ENCODE measurements at places on chromosomes 4 and X.

GRCh38 chr4:184911310-184911709, 85.5 kb upstream of the ACSL1 start:
- no peak for DNase-seq

GRCh38 chrX:19954335-19955096, 36.3 kb downstream of the BCLAF3 start:
- DNase-seq = no peak

- DNase-seq = no peak
Observed at GRCh38 chr4:93981594-93981993, 153.0 kb downstream of the ATOH1 start.

- no peak for DNase-seq
Observed at GRCh38 chrX:2320580-2321327, 180.0 kb downstream of the DHRSX start.

- no peak for DNase-seq
Observed at GRCh38 chrX:119518371-119518770, 46.8 kb downstream of the STEEP1 start.

GRCh38 chrX:118802857-118803256, 20.8 kb upstream of the ZCCHC12 start:
- DNase-seq = no peak

GRCh38 chrX:81957318-81957717, 755.4 kb downstream of the SH3BGRL start:
- DNase-seq = no peak

- DNase-seq = no peak
Observed at GRCh38 chrX:140087875-140088274, 122.6 kb upstream of the CXorf66 start.

GRCh38 chr4:54384563-54384962, 155.5 kb downstream of the PDGFRA start:
- DNase-seq = no peak

DNA sequence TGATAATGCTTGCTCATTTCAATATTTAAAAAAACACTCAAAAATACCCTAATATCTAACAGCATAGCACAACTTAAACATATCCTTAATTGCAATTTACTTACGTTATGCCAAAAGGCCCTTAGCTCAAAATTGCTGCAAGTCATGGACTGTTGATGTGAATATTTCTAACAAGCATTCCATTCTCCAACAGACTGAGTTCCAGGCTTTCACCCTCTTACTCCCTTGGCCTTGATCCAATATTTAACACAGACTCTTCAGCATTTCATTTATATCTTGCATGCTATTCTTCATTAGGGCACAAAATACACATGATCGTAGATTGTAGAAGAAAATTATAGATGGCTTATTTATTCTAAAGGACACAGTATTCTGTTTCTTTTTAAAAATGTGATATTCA, 96.5 kb downstream of the RNF150 start:
- DNase-seq = no peak

DNA sequence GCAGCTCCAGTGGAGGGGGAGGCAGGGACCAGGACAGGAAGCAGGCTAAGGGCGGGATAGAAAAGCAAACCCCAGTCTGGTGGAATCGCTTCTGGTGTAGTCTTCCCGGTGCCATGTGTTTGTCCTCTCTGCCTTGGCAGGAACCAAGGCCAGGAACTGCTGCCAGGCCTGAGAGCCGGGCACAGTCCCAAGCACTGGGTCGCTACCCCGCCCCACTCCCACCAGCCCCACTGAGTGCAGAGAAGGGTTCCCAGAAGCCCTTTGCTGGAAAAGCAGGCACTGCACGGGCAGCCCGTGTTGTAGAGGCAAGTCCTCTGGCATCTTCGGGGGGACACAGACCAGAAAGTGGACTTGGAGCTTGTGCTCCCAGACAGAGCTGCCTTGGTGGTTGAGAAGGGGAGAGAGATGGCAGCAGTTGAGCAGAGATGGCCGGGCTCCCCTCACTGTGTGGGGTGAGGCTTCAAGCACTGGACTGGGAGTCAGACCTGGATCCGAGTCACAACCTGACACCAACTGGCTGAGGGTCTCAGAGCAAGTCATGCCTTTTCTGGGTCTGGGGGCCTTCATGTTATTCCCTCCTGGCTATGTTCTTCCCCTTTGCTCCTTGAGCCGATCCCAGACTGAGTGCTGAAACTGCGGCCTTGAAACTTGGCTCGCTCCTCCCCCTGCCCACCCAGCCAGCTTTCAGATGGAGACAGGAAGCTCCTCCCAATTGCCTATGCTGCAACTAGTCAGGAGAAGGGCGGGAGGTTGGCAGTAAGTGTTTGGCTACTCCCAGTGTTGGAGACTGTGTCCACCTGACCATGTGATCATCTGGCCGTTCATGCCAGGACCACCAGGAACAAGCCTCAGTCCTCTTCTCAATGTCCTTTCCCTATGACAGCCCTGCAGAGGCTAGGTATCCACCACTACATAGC, 59.7 kb upstream of the MTM1 start:
- DNase-seq = no peak

Data from stimulated activated CD8-positive, alpha-beta memory T cell treated with anti-CD3 and anti-CD28 coated beads, Interleukin-4, amount 100 ng/mL, for 4 hours (primary cell).